ENCODE measurements at places on chromosomes 1 and 21.

DNA sequence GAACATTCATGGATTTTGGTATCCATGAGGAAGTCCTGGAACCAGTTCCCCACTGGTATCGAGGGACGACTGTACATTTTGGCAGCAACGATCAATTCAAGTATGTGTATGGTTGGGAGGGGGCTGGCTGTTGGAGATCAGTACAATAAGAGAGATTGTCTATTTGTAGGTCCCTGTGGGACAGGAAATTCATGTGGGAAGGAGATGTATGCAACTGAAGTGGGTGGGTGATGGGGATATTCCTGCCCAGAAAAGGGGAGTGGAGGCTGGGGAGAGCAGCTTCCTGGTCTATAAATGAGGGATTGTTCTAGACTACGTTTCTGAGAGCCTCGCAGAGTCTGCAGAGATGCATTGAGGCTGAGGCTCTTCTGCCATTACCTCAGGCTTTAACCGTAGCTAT, 140.2 kb upstream of the MAGI3 start:
- no peak for DNase-seq

DNA sequence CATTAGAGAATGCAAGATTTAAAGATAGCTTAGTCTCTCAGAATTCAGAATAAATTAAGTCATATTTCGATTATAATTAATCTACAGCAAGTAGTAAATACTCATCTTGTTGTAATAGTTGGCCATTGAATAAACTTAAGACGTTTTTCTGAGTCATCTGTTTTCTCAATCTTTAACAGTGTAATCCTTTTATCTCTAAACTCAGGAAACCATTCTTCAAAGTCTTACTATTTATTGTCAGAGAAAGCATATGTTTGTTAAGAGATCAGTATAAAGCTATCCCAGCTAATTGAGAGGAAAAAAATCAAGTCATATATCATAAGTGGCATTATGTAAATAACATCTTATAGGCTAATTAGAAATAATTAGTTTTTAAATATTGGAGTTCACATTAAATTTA, 201.2 kb upstream of the ADAMTS5 start:
- no peak for DNase-seq

DNA sequence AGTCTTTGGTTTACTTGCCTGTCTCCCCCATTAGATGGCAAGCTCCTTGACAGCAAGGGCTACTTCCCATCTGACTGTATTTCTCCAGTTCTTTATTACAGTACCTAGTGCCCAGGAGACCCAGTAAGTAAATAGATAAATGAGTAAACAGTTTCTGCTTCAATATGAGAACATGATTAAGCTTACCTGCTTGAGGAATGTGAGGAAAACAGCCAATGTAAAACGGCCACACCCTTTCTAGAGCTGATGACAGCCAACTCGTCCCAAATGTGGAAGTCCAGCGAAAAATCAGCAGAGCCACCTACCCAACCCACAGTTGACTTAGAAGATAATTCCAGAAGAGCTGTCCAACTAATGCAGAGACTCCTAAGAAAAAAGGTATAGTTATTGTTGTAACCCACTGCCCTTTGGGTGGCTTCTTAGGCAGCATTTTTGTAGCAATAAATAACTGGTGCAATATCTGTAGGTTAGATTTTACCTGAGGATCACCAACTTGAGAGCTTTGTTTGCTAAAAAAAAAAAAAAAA, 6.5 kb upstream of the DR1 start:
- DNase-seq, result no peak

DNA sequence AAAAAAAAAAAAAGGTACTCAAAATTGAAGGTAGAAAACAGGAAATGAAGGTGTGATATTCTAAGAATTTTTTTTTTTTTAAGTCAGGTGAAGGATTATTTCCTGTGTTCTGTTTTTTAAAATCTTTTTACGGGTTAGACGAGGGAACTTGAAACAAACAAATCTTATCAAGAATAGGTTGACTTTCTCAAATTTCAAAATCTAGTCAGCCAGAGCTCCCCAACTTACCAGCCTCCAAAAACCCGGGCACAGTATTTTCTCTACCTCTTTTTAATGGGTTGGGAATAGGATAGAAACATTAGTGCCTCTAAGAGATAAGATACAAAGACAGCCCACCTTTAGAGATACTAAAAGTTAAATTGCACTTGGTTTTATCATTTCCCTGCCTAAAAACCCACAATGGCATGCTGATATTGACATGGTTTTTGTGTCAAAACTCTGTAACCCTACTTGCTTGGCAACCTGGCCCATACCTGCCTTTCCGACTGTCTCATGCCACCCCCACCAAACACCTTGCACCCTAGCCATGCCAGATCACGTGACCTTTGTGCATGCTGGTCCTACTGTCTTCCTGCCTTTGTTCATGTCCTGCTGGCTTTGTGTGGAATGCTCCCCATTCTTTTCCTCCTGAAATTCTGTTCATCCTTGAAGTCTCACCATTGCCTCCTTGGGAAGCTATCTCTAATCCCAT, 4.2 kb downstream of the RCAN3 start:
- peak; percentile 82 for DNase-seq

- DNase-seq, result no peak
Measured at GRCh38 chr1:33370301-33370700, 49.4 kb upstream of the A3GALT2 start.

GRCh38 chr21:36104317-36105300, 30.3 kb upstream of the CBR3 start:
- DNase-seq, result peak; percentile 54

GRCh38 chr21:35211782-35212181, 162.7 kb upstream of the RUNX1 start:
- DNase-seq, result no peak

All from naive thymus-derived CD8-positive, alpha-beta T cell (primary cell).